Activated T-cell treated with anti-CD3 and anti-CD28 coated beads for 24 hours (primary cell): ENCODE measurements at places on chromosomes 4 and X.

DNA sequence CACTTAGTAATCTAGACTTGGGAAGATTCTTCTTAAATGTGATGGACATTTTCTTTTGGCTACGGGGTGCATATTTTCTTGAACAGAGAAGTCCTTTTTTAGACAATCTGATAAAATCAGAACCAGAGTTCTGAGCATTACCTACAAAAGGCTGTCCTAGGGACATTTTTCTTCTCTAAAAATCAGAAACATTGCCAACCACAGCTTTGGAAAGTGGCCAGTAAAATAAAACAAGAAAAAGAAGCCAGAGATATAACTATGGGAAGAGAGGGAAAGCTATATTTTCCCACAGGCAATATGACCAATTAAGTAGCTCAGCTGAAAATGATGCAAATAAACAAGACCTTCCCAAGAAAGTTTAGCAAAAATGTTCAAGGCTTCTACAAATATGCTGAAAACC, 55.9 kb downstream of the MXRA5 start:
- DNase-seq = no peak

- no peak for DNase-seq
Measured at GRCh38 chr4:67291644-67292043, 253.7 kb downstream of the CENPC start.

DNA sequence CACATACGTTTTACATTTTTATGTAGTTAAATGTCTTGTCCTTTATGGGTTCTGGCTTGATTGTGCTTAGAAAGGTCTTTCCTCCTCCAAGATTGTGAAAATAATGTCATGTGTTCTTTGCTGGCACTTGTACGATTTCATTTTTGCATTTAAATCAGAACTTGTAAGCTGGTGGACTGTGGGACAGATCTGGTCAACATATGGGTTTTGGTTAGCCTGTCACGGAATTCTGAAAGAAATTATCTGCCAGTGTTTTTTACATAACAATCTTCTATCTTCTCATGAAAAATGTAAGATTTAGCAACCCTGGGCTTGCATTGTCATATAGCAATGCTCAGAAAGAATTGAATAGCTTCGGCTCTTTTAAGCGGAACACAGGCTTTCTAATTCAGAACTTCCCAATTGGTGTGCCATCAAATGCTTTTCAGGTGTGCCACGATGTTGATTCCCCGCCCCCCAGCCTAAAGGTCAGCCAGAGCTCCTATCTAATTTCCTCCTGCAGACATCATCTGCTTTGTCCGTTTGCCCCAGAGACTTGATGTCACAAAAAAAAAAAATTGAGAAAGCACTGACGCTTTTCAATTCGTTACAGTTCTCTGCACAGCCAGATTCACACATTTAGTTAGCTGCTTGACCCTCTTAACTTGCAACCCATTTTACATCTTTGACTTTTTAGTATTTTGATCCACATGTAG, 16.2 kb downstream of the AFF1 start:
- no peak for DNase-seq

DNA sequence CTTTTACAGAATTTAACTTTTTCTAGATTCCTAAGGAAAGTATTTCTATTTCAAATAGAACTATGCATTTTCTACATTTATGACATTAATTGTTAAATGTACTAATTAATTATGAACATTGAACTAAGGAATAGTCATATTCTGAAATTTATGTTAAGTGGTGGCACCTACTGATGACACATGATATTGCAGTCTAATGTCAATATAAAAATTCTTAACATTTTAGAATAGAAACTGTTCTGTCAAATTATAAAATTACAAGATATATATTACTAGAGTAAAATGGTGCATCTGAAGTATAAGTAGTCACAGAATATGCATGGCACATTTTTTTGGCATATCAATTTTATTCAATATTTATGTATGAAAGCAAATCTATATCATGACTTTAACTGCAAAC, 40.2 kb upstream of the NDNF start:
- DNase-seq = no peak

DNA sequence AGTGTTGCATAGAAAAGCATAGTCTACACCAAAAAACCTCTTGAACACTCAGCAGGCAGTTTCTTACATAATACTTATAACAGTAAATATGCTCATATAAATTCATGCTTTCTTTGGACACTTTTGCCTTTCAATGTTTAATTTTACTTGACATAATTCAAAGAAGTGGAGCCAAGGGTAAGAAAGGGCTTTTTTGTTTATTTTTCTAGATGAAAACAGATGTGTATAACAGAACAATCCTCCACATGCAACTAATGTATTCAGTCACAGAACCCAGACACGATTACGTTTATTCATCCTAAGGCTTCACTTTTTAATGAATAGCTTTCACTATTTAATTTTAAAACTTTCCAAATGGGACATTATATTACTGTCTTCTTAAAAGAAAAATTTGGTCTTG, 58.0 kb upstream of the PTPN13 start:
- no peak for DNase-seq

- no peak for DNase-seq
Measured at GRCh38 chrX:96791559-96791958, 92.1 kb upstream of the RPA4 start.

DNA sequence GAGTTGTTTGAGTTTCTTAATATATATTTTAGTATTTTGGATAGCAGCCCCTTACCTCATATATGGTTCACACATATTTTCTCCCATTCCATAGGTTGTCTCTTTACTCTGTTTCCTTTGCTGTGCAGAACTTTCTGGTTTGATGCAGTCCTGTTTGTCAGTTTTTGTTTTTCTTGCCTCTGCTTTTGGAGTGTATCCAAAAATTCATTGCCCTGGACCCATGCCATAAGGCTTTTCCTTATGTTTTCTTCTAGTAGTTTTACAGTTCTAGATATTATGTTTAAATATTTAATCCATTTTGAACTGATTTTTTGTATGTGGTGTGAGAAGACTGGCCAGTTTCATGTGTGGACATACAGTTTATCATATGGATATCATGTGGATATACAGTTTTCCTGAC, 58.5 kb upstream of the NUDT6 start:
- no peak for DNase-seq

DNA sequence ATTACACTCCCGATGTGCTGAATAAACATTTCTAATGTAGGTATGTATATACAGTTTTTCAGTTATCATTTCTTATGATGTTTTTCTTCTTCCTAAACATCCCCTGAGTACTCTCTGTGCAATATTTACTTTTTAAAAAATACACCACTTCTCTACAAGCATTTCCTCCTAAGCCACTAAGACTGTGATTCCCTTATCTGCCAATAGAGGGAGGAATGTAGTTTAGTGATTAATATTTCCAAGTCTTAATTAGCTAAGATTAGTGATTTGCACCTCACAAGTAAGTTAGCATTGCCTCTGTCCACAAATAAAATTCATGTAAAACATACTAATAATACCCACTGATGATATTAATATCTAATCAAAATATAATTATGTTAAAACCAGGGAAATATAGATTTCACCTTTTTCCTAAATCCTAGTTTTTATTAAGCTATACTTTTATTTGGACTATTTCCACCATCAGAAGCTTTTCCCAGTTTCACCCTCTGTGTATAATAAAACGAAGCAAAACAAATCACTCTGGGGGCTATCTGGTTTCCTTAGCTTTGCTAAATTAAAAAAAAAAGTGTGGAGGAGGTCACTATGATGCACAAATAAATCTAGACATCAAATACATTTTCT, 909.1 kb downstream of the FAT4 start:
- no peak for DNase-seq

DNA sequence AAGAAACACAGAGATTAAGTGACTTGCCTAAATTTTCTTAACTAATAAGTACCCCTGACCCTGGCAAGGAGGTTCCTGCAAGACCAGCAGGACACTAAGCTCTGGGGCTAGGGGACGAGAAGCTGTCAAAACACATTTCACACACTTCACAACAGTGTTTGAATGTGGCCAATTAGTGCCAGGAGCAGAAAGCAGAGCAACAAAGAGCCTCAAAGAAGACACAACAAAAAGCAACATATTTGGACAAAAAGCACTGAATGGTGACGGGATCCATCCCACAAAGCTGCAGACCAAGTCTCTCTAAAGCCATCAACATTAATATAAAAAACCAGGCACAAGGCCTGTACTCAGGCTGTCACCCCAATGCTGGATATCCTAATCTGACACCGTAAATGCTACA, 361.9 kb upstream of the RASGEF1B start:
- DNase-seq = no peak

DNA sequence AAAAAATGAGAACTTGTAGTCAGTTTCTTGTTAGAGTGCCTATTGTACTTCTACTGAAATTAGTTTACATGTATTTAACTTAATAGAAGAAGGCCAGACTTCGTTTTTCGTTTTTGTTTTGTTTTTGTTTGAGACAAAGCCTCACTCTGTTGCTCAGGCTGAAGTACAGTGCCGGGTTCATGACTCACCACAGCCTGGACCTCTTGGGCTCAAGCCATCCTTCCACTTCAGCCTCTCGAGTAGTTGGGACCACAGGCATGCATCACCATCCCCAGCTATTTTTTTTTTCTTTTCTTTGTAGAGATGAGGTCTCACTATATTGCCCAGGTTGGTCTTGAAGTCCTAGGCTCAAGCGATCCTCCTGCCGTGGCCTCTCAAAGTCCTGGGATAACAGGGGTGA, 793.9 kb downstream of the ADGRL3 start:
- DNase-seq = no peak

DNA sequence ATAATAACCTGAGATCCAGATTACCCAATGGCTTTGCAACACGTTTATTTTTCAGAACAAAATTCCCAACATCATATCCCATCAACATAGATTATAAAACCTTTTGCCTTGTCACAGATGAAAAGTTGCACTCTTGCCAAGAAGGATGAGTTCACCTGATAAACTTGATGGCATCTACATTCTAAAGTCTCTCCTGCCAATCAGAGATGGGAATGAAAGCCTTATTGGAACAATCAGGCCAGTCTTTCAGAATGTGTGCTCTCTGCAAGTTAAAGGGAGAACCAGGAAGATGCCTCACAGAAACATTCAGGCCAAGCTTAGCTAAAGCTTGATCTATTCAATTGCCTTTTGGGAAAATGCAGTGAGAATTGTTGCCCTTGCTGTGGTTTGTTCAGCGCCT, 1.3 kb downstream of the LPAR4 start:
- no peak for DNase-seq

GRCh38 chr4:37767546-37767945, 58.9 kb upstream of the PGM2 start:
- DNase-seq = no peak

GRCh38 chr4:89563431-89563830, 255.8 kb upstream of the GPRIN3 start:
- no peak for DNase-seq

- DNase-seq = no peak
Measured at GRCh38 chr4:11900359-11900758, 471.7 kb upstream of the HS3ST1 start.

DNA sequence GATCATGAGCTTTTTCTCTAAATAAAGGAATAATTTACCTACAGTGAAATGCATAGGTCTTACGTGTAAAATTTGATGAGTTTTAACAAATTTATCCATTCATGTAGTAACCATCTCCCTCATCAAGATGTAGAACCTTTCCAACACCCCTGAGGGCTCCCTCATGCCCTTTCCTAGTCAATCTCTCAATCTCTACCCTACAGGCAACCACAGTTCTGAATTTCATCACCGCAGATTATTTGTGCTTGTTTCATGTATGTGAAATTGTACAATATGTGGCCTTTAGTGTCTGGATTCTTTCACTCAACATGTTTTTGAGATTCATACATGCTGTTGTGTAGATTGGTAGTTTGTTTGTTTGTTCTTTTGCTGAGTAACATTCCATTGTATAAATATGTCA, 2.1 kb downstream of the VGLL1 start:
- DNase-seq = no peak

GRCh38 chr4:140252141-140252741, 98.3 kb upstream of the MAML3 start:
- no peak for DNase-seq
